ENCODE measurements at places on chromosomes 16 and 17.

- no peak for DNase-seq
Measured at GRCh38 chr17:48499735-48500434, 30.9 kb downstream of the HOXB1 start.

DNA sequence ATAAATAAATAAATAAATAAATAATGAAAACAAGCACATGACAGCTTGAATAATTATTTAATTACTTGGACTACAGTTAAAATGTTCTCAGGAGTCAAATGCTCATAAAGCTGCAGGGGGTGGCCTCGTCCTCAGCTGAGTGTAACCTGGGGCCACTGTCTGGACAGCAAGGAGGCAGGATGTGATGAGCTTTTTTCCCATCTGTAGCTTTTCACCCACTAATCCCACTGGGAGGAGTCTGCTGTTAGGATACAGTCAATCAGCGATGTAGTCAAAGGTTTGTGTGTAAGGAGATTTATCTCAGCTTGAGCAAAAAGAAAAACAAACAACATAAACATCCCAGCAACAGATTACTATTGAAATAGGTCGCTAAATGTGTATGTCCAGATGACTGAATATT, 22.5 kb downstream of the ZCCHC14 start:
- no peak for DNase-seq

DNA sequence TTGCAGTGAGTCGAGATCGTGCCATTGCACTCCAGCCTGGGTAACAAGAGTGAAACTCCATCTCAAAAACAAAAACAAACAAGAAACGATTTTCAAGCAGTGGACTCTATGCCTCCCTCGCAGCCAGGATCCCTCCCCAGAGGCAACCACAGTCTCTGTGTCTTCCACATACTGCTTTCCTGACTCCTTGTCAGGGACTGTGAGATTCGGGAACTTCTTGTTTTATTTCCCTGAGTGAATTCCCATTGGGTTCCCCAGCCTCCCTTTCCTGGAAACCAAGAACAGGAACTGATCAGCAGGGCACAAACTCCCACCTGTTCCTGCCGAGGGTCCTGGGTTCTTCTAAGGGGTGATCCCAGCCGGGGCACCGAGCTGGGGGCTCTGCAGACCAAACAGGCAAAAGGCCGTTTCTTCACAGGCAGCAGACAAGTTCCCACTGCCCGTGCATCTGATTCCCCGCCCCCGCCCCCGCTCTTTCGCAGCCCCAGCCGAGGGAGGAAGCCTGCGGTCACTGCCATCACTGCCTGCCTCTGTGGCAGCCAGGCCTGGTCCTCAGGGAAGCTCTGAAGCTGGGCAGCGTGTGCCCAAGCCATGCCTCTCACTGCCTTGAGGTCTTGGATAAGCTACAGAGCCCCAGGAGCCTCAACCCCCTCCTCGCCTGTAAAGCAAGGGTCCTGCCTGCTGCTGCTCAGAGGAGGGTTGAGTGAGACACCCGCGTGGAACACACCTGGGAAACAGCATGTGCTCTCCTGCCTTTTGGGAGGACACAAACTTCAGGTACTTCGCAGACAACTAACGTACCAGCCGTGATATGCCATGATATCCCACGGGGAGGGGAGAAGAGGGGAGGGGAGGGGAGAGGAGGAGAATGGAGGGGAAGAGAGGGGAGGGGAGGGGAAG, 5.5 kb upstream of the PIEZO1 start:
- DNase-seq, result no peak

DNA sequence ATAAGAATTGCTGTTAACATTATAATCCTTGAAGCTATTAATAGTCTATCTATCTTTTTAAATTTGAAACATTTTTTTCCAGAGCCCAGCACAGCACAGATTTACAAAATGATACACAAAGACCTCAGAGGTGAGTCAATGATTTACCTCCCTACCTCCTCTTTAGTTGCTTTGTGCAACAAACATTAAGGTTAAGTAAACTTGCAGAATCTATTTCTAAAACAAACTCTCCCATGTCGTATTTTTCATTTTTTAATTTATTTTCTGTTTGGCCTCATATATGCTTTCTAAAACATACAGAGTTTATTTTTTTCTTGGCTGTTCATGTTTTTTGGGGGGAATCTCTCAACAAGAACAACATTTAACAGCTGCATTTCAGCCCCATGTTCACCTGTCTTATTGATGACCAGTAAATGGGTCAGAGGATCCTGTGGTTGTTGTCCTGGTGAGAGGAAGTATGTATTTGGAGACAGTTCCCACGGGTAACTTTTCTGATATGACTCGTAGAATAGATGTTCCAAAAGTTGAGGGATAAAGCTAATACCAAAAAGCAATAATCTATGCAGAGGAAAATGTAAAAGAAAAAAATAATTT, 42.6 kb downstream of the ABCA9 start:
- no peak for DNase-seq

- no peak for DNase-seq
Measured at GRCh38 chr17:8868529-8868951, 1.1 kb upstream of the PIK3R6 start.

GRCh38 chr17:47704736-47705135, 10.8 kb downstream of the TBKBP1 start:
- no peak for DNase-seq

GRCh38 chr17:62075308-62075815, 10.3 kb upstream of the MED13 start:
- DNase-seq, result no peak

DNA sequence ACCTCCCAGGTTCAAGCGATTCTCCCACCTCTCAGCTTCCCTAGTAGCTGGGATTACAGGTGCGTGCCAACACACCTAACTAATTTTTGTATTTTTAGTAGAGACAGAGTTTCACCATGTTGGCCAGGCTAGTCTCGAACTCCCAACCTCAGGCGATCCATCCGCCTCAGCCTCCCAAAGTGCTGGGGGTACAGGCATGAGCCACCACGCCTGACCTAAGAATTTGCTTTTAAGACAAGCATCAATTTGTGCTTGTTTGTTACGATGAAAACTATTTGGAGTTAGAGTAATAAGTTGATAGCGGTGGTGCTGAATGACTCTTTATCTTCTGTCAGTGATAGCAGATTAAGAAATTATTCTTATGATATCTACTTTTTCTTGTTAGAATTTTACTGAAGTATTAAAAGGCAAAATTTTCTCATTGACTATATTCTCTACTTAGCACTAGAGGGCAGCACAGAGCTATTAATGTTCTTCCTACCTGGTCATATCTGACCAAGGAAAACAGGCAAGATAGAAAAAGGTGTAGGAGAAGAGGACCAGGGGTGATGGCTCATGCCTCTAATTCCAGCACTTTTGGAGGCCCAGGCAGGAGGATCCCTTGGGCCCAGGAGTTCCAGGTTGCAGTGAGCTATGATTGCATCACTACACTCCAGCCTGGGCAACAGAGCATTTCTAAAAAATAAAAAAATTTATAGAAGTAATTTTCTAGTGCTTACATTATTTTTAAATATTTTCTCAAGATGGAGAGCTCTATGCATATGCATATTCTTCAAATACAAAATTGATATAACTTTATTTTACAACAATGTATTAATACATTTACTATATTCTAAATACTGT, 24.5 kb downstream of the STXBP4 start:
- DNase-seq, result peak; percentile 52

- no peak for DNase-seq
Measured at GRCh38 chr17:34221411-34221810, 33.7 kb upstream of the CCL2 start.

DNA sequence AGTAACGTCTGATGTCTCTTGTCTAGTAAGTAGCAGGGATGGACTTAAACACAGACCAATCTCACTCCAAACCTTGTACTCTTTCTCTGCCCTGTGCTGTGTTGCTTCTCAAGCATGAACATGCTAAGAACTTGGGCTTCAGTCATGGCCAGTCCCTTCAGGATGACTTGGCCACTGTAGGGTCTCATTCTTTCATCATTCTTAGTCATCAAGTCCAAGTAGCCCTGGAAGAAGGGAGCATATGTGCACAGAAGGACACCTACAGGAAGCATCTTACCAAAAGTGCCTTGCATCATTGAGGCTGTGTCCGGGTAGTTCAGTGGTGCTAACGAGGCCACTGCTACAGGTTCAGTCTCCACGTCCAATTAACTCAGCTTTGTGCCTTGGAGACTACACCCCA, 80.7 kb downstream of the CDK5R1 start:
- DNase-seq, result no peak

GRCh38 chr16:28130099-28131088, 66.9 kb upstream of the GSG1L start:
- no peak for DNase-seq

DNA sequence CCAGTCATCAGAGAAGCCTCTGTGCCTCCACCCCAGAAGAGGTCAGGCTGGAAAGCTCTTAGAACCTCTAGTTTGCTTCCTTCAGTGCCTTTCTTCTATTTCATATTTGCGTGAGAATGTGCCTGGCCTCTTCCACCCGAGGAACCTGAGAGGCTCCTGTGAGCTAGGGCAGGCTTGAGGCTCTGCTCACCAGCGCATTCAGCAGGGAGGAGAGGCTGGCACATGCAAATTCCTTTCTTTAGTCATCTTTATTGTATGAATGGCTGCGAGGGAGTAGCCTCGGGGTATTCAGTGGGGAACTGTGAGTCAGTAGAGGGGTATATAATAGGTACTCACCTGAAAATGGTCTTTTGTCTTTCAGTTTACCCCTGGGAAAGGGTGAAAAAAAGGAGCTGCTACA, 268.3 kb downstream of the ABCC12 start:
- no peak for DNase-seq

GRCh38 chr17:43365356-43365755, 33.4 kb upstream of the ARL4D start:
- DNase-seq, result no peak

- DNase-seq, result no peak
Measured at GRCh38 chr17:41617698-41618097, 5.1 kb upstream of the KRT16 start.

DNA sequence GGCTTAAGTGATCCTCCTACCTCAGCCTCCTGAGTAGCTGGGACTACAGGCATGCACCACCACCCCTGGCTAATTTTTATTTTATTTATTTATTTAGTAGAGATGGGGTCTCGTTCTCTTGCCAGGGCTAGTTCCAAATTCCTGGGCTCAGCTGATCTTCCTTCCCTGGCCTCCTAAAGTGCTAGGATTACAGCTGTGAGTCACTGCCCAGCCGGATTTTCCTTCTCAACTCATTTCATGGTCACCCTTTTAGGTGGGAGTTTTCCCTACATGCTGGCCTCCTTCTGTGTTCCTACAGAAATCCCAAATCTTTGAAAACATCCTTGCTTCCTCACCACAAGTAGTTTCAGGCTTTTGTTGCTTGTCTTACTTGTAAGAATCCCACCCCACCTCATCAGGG, 102.1 kb upstream of the SIAH1 start:
- no peak for DNase-seq

DNA sequence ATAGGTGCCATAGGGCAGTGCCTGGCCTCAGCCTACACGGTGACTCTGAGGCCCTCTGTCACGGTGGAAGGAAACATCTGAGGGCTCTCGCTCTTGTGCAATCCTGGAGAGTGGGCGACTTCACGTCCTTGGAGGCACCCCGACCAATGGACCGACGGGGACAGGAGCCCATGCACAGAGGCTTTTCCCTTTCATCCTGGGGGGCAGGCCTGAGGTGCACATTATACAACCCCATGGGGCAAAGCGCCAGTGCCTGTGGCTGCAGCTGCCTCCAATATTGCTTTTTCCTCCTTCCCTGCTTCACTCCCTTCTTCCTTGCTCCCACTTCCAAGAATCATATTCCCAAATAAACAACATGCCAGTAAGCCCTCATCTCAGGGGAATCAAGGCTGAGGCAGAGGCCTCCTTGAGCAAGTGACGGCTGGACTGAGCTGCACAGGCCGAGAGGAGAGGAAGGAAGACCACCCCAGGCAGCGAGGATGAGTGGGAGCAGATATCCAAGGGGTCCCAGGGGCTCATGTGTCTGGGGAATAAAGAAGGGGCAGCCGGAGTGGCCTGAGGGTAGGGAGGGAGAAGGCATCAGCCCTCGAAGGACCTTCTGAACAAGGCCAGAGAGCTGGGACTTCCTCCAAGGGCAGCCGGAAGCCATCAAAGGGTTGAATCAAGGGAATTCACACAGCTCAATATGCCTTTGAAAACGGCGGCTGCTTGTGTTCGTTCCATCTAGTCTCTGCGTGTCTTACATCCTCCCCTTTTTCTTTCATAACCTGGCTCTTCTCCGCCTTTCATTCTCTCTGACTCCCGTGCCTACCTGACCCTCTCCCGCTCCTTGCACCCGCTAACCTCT, 42.6 kb upstream of the RPL38 start:
- no peak for DNase-seq

DNA sequence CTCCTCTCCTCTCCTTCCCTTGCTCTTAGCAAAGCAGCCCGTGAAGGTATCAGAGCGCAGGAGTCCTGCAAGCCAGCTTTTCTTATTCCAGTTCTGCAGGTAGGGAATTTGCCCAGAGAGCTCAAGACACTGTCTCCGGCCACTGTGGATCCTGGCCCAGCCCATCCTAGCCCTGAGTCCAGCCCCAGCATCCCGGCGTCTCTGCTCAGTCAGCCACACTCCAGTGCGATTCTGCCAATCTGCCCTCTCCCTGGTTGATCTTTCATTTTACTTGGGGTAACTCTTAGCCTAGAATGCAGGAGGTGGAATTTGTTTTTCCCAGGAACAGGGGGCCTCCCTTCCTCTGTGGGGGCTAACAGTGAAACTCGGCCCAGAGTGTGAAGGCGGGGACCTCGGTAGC, 176.9 kb upstream of the GSE1 start:
- DNase-seq, result no peak

- DNase-seq, result no peak
Measured at GRCh38 chr17:8963647-8964258, 1.8 kb downstream of the PIK3R5 start.

- no peak for DNase-seq
Measured at GRCh38 chr16:1938316-1938715, 4.7 kb downstream of the MSRB1 start.

GRCh38 chr16:69762814-69763598, 874 bp downstream of the WWP2 start:
- DNase-seq, result no peak

DNA sequence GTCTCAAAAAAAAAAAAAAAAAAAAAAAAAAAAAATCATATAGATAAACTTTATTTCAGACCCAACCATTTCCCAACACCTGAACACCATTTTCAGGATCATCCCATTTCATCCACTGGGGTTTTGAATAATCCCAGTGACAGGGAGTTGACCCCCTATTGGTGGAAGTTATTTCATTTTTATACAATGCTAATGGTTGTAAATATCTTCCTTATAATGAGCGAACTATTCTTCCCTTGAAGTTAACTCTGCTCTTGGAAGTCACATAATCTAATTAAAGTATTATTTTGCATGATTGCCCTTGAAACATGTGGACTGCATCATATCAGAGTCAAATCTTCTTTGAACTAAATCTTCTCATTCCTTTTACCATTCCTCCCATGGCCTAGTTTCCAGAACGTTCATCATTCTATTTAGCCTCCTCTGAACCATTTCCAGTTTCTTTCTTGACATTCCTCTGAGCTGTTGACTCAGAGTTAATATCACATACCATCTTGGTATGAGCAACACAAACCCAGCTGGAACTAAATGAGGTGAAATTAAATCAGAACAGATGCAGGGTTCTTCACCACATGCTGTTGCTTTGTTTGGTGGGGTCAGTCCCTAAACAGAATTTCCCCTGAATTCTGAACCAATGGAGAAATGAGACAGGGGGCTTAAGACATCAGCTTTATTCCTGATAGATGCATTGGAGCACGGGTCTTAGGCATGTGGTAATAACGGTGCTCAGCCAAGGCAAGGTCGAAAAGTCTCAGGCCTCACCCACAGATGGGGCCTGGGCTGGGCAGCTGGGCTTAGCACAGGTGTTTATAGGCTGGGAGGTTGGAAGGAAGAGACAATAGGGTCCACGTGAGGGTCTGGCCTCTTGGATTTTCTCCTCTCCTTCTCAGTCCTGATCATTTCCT, 8.9 kb downstream of the HSD17B2 start:
- DNase-seq, result no peak

GRCh38 chr16:55421226-55421625, 57.8 kb upstream of the MMP2 start:
- no peak for DNase-seq

GRCh38 chr17:17564896-17565295, 26.6 kb downstream of the PEMT start:
- no peak for DNase-seq

All from NCI-H2081 (cell line).